AG08396 (cell line): ENCODE measurements at places on chromosomes 5 and 9.

- no peak for DNase-seq
Observed at GRCh38 chr5:26691486-26691885, 346.9 kb downstream of the CDH9 start.

GRCh38 chr5:95825495-95825894, 3.0 kb upstream of the GLRX start:
- DNase-seq: no peak

- DNase-seq: no peak
Observed at GRCh38 chr5:171633776-171634470, 151.7 kb upstream of the SMIM23 start.

GRCh38 chr5:57595523-57595991, 112.9 kb upstream of the ACTBL2 start:
- no peak for DNase-seq

DNA sequence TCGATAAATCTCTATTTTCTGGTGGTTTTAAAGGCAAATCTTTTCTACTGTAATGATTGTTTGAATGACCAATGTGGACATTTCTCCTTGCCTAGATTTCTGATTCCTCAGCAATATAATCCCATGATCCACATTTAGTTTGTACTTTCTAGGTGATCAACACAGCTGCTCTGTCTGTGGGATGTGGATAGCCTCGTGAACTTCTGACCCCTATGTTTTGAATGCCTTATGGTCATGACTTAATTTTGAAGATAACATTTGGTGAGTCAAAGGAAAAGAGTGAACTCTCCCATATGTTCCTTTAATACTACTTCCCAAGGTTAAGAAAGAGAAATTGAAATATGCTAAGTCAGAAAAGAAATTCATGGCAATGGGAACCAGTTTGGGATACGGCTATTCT, 147.5 kb downstream of the CAVIN4 start:
- no peak for DNase-seq

- DNase-seq: no peak
Observed at GRCh38 chr5:66931651-66932050, 264.9 kb downstream of the CD180 start.
